Trophoblast cell (in vitro differentiated cells and primary cell): ENCODE measurements at places on chromosomes 1 and 21.
A peak's percentile ranks its signal among the peaks of the same experiment; 100 is the strongest.

GRCh38 chr21:42677339-42678321 is 24.2 kb downstream of the PDE9A start:
- no peak for DNase-seq

DNA sequence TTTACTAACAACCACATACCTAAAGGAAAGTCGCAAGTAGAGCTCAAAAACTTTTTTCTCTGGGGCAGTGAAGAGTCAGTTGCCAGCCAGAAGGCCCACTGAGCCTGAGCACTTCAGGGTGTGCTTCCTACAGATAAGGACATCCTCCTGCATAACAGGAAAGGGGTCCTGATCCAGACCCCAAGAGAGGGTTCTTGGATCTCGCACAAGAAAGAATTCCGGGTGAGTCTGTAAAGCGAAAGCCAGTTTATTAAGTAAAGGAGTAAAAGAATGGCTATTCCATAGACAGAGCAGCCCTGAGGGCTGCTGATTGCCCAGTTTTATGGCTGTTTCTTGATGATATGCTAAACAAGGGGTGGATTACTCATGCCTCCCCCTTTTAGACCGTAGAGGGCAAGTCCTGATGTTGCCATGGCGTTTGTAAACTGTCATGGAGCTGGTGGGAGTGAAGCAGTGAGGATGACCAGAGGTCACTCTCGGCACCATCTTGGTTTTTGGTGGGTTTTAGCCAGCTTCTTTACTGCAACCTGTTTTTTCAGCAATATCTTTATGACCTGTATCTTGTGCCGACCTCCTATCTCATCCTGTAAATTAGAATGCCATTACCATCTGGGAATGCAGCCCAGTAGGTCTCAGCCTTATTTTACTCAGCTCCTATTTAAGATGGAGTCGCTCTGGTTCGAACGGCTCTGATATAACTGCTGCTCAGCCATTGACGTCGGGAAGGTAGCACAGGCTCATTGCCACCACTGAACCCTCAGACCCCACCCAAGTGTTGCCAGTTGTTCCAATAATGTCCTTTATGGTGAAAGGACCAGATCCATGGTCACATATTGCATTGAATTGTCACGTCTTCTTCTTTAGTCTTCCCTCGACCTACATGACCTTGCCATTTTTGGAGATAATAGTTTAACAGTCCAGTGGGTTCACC is 96.6 kb upstream of the ERRFI1 start:
- DNase-seq = no peak

DNA sequence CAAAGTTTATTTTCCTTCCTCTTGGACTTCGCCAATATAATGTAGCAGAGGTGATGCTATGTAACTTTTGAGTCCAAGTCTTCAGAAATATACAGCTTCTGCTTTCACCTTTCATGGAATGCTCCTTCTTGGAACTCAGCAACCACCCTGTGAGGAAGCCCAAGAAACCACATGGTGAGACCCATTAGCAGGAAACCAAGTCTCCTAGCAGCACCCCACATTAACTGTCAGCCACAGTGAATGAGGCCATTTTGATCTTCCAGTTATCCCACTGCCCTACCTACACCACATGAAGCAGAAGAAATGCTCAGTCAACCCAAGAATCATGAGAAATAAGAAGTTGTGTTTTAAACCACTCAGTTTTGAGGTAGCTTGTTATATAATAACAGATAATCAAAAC is 58.2 kb downstream of the PAPPA2 start:
- DNase-seq = no peak

- peak; percentile 75 for DNase-seq
Observed at GRCh38 chr1:178451529-178451928, 45.2 kb downstream of the CLEC20A start.

GRCh38 chr1:93056214-93056613 is 22.9 kb upstream of the MTF2 start:
- DNase-seq = no peak
